H1 (cell line): ENCODE measurements at places on chromosomes 1 and 21.

- no peaks in the 10 kb centered on the region for H3K36me3 ChIP-seq
- no peaks in the 10 kb centered on the region for H3K4me1 ChIP-seq
- H3K27ac ChIP-seq, result no peak overlapping the region
- no peak overlapping the region for H3K4me3 ChIP-seq
Measured at GRCh38 chr1:12159816-12160215, 7.0 kb upstream of the TNFRSF1B start.

DNA sequence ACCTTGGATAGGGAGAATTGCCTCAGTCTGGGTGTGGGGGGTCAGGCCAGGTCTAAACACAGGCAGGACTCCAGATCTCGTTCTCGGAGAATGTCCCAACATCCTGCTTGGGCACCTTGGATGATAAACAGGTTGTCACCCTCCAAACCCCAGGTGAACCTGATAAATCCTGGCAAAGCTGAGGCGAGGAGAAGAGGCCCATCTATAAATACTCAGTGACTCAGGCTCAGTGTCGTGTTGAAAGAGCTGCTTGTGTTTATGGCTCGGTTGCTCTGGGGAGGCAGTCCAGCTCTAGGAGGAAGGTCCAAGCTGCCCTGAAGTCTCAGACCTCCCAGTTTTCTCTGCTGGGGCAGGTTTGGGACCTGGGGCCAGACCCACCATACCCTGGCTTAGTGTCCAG lies 15.8 kb upstream of the TRIM63 start:
- H3K4me3 ChIP-seq, result no peak overlapping the region
- no peaks in the 10 kb centered on the region for H3K27me3 ChIP-seq
- no peak overlapping the region for H3K27ac ChIP-seq
- DNase-seq, result no peak

- no peak for DNase-seq
- no peak overlapping the region for H3K4me3 ChIP-seq
- no peak overlapping the region for H3K27ac ChIP-seq
Measured at GRCh38 chr1:236066828-236067386, 2.0 kb upstream of the NID1 start.

GRCh38 chr1:20730690-20731056 lies 1.8 kb downstream of the SH2D5 start:
- peaks cover 29% of the 10 kb centered on the region for H3K27me3 ChIP-seq
- peaks cover 33% of the 10 kb centered on the region for H3K4me1 ChIP-seq
- no peaks in the 10 kb centered on the region for H3K36me3 ChIP-seq
- H3K27ac ChIP-seq, result no peak overlapping the region
- DNase-seq, result peak; percentile 49

DNA sequence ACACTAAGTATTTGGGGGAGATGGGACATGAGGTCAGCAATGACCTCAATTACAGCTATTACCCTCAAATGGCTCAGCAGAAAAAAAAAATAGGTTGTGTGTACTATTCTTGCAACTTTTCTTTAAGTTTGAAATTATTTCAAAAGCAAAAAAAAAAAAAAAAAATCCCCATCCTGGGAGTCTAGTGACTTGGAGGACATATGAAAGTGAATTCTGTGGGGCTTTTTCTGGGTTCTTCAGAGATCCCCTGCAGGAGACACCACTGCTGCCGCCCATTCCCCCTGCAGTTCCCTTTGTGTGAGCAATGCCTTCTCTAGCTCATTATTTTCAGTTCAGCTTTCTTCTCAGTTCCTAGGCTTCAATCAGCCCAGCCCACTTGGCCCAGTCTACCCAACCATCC lies 16.7 kb downstream of the HSD11B1 start:
- H3K27me3 ChIP-seq, result no peaks in the 10 kb centered on the region
- H3K36me3 ChIP-seq, result no peaks in the 10 kb centered on the region
- H3K4me1 ChIP-seq, result no peaks in the 10 kb centered on the region
- DNase-seq, result no peak
- no peak overlapping the region for H3K4me3 ChIP-seq

DNA sequence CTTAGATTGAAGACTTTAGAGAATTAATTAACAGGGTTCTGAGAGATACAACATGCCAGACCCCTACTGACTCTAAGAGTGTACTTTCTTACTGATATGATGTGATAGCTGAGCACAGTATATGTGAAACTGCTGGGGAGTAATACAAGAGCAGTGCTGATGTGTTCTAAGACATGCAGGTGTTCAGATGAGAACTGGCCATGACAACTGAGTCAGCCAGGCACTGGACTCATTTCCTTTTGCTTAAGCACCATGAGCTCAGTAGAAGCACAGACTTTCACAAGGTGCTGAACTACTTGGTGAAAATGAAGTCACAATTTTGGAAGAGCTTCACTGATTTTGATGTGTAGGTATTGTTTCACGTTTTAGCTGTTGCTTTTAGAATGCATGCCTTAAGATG lies 15.9 kb upstream of the POGZ start:
- H3K27me3 ChIP-seq, result no peaks in the 10 kb centered on the region
- no peak overlapping the region for H3K27ac ChIP-seq
- H3K4me3 ChIP-seq, result no peak overlapping the region
- no peaks in the 10 kb centered on the region for H3K36me3 ChIP-seq

DNA sequence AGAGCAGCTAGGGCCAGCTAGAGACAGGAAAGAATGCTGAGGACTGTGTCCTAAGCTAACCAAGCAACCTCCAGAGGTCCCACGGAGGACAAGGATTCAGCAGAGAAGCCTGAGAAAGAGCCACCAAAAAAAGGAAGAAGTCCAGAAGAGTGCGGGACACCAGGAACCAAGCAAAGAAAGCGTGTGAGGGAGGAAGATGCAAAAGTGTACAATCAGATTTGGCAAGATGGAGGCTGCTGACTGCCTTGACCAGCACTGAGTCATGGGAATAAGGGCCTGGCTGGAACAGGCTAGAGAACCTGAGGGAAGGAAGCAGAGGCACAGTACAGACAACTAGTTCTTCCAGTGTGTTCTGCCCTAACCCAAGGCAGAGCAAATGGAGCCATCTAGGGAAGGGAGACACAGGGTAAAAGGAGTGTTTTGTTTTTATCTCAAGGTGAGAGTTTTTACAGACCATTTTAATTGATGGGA lies 18.5 kb downstream of the TP53BP2 start:
- DNase-seq, result no peak
- no peaks in the 10 kb centered on the region for H3K36me3 ChIP-seq
- H3K27me3 ChIP-seq, result no peaks in the 10 kb centered on the region
- no peaks in the 10 kb centered on the region; the same call in 1 of the 2 replicates for H3K4me1 ChIP-seq
- H3K4me3 ChIP-seq, result no peak overlapping the region
- no peak overlapping the region for H3K27ac ChIP-seq

- no peaks in the 10 kb centered on the region for H3K27me3 ChIP-seq
- DNase-seq, result no peak
- H3K27ac ChIP-seq, result no peak overlapping the region
- H3K36me3 ChIP-seq, result no peaks in the 10 kb centered on the region; the same call in 1 of the 2 replicates
- H3K4me3 ChIP-seq, result no peak overlapping the region
- H3K4me1 ChIP-seq, result no peaks in the 10 kb centered on the region; the same call in 1 of the 2 replicates
Measured at GRCh38 chr1:183029591-183030000, 6.4 kb downstream of the LAMC1 start.

DNA sequence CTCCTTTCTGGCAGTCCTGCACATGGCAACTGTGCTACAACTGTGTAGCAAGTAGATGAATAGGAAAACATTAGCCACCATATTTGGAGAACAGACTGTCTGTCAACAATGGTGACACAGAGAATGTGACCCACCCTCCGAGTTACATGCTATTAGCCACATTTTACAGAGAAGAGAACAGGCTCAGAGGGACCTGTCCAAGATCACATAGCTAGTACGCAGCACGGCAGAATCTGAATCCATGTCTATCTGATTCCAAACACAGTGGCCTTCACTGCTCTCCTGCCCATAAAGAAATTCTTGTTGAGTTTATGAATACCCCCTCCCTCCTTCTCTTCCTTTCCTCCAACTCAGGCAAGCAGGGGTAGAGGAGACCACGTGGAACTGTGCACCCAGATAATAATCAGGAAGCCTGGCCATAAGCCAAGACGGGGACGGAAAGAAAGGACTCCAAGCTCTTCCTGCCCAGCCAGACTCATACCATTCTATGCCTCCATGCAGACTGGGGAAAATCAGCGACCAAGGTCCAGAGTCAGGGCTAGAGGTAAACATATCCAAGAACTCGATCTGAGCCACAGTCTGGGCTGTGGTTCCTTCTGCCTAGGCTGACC lies 78.8 kb downstream of the TRABD2B start:
- H3K27me3 ChIP-seq, result no peaks in the 10 kb centered on the region
- no peak for DNase-seq
- H3K4me3 ChIP-seq, result no peak overlapping the region

DNA sequence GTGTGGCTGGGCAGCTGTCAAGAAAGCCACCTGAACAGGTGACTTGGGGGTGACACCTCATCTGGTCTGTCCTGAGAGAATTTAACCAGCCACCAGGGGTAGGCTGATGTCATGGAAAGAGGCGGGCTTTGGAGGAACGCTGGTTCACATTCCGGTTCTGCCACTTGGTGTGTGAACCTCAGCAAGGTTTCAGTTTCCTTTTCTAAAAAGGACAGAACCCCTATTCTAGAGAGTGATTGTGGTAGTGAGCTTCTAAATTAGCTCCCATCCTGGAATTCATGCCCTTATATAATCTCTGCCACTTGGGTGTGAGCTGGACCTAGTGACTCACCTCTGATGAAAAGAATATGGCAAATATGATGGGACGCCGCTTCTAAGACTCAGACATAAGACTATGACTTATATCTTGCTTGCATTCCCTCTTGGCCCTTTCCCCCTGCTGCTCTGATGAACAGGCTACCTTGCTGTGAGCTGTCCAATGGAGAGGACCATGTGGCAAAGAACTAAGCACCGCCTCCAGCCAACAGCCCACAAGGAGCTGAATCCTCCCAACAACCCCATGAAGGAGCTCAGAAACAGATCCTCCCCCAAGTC lies 332.1 kb downstream of the RRAGC start:
- DNase-seq, result no peak
- H3K4me1 ChIP-seq, result no peaks in the 10 kb centered on the region
- H3K36me3 ChIP-seq, result no peaks in the 10 kb centered on the region
- H3K27ac ChIP-seq, result no peak overlapping the region
- no peak overlapping the region for H3K4me3 ChIP-seq
- H3K27me3 ChIP-seq, result no peaks in the 10 kb centered on the region

DNA sequence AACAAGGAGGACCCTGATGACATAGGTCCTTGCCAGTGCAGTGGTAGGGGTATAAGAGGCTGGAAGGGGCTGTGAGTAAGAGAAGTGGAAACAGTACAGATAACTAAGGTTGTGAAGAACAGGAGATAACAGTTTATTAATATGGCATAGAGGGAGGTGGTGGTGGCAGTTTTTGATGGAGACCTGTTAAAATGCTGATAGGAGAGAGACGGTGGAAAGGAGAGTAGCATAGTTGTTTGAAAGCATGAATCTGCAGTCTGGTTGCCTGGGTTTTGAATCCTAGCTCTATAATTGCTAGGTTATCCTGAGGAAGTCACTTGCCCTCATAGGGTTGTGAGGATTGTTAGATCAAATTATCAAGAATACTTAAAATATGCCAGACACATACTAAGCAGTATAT lies 19.4 kb downstream of the LRRC41 start:
- H3K27ac ChIP-seq, result no peak overlapping the region
- DNase-seq, result no peak
- H3K4me1 ChIP-seq, result no peaks in the 10 kb centered on the region
- H3K36me3 ChIP-seq, result peaks cover 9% of the 10 kb centered on the region

DNA sequence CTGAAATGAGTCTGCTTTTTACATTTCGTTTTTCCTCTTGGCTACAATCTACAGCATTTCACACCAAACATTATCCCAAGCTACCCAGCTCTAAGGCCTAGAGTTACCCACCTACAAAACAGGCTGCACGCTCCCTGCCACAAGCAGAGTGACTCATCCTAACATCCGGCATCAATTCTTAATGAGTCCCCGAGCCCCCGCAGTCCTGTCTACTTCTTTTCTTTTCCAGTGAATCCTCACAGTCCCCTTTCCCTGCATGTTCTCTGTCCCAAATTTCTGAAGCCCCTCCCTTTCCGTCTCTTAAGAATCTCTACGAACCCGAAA lies 650 bp downstream of the PCNX2 start:
- H3K27me3 ChIP-seq, result no peaks in the 10 kb centered on the region
- H3K36me3 ChIP-seq, result no peaks in the 10 kb centered on the region
- peak overlapping the region; percentile 89 for H3K4me3 ChIP-seq
- H3K4me1 ChIP-seq, result peaks cover 13% of the 10 kb centered on the region
- peak overlapping the region; percentile 53 for H3K27ac ChIP-seq

- no peak overlapping the region for H3K27ac ChIP-seq
- H3K27me3 ChIP-seq, result no peaks in the 10 kb centered on the region; the same call in 1 of the 2 replicates
- DNase-seq, result no peak
- no peak overlapping the region for H3K4me3 ChIP-seq
Measured at GRCh38 chr21:45916011-45916840, 65.3 kb upstream of the COL6A1 start.

DNA sequence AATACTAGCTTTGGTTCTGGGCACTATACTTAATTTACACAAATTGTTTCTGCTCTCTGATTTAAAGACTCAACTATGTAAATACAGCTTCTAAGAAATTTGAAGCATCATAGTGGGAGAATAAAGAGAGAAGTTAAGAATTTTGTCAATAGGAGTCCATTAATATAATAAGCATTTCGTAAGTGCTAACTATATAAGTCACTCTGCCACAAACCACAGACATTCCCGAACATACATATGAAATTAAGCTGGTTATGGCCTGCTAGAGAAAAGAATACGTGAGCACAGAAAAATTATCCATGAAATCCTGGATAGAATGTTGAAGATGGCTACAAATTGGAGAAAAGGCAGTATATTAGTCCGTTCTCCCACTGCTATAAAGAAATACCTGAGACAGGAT lies 526.2 kb downstream of the MRPL39 start:
- H3K4me3 ChIP-seq, result no peak overlapping the region
- H3K36me3 ChIP-seq, result no peaks in the 10 kb centered on the region
- H3K27me3 ChIP-seq, result no peaks in the 10 kb centered on the region
- DNase-seq, result no peak
- no peaks in the 10 kb centered on the region for H3K4me1 ChIP-seq

DNA sequence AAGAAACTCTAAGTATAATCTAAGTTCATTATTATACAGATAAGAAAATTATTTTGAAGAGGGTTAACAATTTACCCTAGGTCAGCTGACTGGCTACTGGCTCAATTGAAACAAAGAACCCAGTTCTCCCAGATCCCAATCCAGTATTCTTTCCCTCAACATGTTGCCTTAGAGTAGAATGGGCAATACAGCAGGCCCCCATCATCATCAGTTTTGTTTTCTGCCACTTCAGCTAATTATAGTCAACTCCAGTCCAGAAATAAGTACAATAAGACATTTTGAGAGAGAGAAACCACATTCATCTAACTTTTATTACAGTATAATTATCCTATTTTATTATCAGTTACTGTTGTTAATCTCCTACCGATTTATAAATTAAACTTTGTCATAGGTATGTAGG lies 241.2 kb downstream of the ASTN1 start:
- H3K36me3 ChIP-seq, result no peaks in the 10 kb centered on the region
- no peaks in the 10 kb centered on the region for H3K27me3 ChIP-seq
- DNase-seq, result no peak
- H3K27ac ChIP-seq, result no peak overlapping the region
- H3K4me3 ChIP-seq, result no peak overlapping the region

DNA sequence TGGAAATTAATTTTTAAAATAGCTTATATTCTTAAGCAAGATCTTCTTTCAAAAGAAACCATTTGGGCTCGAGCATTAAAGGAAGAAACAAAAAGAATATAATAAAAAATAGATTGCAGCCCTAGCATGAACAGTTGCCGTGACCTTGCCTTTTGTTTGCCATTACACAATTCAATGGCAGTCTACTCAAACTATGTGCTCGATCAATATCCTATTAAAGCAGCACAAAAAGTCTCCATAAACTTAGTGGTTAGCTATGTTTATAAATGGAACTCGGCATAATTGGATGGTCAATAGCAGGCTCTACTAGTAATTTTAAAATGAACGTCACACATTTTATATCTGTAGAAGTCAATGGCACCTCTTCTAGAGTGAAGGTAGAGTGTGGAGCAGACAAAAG lies 256.5 kb downstream of the NFIA start:
- DNase-seq, result no peak
- H3K27ac ChIP-seq, result no peak overlapping the region
- H3K4me3 ChIP-seq, result no peak overlapping the region
- no peaks in the 10 kb centered on the region for H3K27me3 ChIP-seq
- peaks cover 16% of the 10 kb centered on the region; the same call in 1 of the 2 replicates for H3K4me1 ChIP-seq
- no peaks in the 10 kb centered on the region for H3K36me3 ChIP-seq
